ENCODE measurements at places on chromosomes 6 and 20.

GRCh38 chr6:129500958-129501739, 208.8 kb downstream of the ARHGAP18 start:
- DNase-seq, result peak; percentile 62

DNA sequence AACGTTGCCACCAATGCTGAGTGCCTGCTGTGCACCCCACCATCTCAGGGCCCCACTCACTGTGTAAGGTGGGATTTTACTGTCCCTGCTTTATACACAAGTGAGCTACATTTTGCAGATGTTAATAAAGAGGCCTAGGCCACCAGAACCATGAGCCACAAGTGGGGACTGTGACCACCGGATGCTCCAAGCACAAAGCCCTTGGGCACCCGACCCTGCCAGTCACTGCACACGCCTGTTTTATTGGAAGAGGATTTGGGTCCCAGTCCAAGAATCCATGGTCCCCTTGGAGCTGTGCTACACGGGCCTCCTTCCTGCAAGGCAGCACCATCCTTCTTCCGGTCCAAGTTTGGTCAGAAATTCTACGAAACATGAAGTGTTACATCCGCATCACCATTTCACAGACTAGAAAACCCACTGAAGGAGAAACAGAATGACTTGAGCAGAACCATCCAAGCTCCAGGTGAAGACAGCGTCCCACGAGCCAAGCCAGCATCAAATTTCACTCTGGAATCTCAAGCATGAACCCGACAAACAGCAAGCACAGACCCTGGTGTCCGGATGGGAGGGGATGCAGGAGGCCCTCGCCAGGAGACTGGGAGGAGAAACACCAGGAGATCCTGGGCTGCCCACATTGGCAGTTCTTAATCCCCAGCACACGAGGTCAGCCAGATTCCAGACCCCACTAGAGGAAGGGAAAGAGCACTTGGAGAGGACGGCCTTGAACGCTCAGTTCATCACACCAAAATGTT, 226.9 kb downstream of the DLL1 start:
- no peak for DNase-seq

- no peak for DNase-seq
Measured at GRCh38 chr6:44219053-44219814, 2.5 kb downstream of the MYMX start.

DNA sequence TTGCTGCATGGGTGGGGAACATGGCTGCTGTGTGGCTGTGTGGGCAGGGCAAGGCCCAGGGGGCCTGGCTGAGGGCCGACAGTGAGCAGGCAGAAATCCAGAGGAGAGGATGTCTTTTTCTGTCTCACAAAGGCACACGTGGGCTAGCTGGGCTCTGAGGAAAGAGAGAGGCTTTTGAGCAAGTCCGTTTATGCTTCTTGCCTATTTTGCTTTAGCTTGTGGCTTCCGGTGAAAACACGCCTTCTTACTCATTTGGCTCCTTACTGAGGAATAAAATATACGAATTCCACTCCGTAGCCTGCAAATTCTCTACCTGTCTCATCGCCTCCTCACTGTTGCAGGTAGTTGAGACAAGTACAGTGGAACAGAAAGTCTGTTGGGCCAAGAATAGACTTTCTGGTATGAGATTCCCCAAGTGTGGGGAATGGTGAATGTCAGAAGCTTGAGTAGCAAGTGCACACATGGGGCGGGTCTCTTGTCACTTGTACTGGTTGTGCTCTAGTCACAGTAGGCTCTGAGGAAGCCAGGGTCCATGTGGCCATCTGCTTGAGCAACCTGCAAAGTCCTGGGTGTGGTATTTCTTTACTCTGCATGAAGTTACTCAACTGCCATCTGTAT, 28.4 kb downstream of the WRNIP1 start:
- DNase-seq, result peak; percentile 43

- DNase-seq, result no peak
Measured at GRCh38 chr6:159908979-159909378, 18.2 kb downstream of the MAS1 start.

- no peak for DNase-seq
Measured at GRCh38 chr20:43490038-43490437, 17.5 kb upstream of the L3MBTL1 start.

- no peak for DNase-seq
Measured at GRCh38 chr6:79515436-79515835, 21.8 kb downstream of the LCA5 start.

- no peak for DNase-seq
Measured at GRCh38 chr6:166989427-166990032, 9.7 kb upstream of the CEP43 start.

DNA sequence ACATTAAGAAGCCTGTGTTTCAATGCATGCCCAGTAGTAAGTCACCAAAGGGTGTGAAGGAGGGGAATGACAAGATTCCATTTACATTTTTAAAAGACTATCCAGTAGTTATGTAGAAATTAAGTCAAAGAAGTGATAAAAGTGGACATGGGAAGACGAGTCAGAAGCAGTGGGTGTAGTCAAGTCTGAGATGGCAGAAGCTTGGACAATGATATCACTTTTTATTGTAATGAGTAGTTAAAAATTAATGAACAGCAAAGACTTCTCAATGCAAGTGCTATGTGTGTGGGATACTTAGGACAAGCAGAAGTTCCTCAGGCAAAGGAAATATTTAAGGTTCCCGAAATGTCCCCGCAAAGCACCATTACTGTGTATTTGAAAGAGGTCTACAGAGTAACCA, 156.0 kb downstream of the DST start:
- DNase-seq, result no peak

DNA sequence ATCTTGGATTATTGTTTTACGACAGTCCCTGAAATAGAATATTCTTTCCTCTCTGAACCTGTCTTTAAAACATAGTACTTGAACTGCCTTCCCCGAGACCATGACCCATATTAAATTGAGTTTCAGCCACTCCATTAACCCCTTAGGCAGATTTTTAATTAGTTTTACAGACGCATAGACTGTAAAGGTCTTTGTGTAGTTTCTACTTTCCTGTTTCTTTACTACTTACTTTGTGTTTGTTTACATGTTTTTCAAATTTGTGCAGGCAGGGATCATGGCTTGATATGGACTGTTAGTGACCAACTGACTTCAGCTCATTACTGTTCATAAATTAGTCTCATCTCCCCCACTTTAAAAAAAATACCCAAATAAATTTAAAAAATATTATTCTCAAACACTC, 53.8 kb downstream of the FYN start:
- DNase-seq, result no peak

DNA sequence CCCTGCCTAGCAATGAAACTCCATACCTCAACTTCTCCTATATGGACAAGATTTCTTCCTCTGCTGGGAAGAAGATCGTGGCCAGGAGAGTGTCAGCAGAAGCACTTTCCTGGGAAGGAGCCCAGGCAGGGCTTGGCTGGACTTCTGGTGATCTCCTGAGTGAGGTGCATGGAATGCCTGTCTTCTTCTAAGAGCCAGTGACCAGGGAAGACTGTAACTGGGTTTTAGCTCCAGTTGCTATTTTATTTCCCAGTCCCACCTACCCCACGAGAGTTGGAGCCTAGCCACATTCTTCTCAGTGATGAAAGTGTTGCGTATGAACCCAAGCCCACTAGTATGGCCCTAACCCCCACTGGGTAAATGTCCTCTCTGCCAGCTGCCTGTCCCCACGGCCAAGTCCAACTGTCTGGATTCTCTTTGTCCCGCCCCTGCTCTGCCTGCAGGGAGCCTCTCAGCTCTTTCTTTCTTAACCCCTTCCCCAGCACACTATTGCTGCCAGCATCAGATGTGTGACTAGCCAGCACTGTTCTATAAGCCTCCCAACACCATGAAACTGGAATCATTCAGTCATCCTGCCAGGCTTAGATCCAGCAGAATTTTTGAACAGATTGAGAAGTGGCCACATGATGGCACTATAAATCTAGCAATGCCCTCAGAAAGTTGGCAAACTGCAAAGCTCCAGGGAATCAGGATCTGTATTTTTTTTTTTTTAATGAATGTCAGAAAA, 69.8 kb upstream of the FAM184A start:
- DNase-seq, result peak; percentile 93

DNA sequence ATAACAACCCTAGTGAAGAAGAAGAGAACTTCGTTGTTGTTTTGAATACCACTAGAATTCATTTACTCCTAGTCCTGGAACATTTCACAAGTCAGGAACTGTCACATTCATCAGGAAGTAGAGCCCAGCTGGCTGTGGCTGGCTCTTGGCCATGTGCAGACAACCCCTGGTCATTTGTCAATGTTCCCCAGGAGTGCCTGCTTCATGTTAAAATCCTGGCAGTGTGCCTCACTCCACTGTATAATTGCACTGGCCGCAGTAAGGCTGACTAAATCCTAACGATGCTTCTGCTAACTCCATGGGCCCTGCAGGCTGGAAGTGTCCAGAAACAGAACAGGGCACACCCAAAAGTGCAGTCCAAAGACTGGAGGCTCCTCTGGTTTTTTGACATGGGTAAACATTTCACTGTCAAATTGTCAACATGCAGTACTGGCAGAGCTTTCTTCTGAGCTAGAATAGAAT, 41.5 kb upstream of the ADGRF1 start:
- peak; percentile 91 for DNase-seq

DNA sequence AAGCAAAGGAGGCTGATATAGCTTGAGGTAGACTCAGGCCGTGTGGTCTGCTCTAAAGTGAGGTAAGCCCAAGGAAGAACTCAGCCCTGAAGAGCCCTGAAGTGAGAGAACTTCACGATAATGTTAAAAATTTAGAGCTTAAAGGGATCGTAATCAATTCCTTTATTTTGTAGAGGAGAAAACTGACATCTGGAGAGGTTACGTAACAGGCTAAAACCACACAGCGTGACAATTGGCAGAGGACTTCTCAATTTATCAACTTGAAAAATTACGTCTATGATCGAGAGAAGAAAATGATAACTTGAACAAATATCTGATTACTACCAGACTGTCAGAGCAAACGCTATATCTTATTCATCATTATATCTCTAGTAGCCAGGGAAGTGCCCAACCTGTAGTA, 121.8 kb upstream of the FOXO3 start:
- no peak for DNase-seq

GRCh38 chr6:13452346-13453117, 34.9 kb downstream of the GFOD1 start:
- no peak for DNase-seq

DNA sequence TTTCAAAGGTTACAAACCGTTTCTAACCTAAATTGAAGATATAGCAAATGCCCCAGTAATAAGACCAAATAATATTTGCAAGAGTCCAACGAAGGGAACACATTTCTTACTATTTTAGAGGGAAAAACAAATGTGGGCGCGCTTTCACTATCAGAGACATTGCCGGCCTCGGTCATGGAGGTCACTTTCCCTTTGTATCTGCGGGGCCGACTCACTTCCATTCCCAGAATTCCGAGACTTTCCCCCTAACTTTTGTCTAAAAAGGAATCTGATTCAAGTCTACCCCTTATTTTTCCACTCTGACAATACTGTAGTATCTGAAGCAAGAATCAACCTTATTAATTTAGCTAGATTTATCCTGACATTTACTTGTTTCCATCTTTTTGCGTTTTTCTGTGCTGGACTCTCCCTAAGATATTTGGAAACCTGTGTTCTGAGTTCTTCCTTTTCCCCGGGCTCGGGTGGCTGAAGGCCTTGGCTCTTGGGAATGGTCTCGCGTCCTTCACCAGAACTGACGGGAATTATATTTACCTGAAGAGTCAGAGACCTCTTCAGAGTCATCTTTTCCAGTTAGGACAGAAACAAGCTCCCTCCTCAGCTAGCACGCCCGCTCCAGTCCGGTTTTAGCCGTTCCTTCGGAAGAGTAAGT, 71.8 kb upstream of the ZNF184 start:
- no peak for DNase-seq

GRCh38 chr20:56422076-56422823, 10.2 kb downstream of the CASS4 start:
- DNase-seq, result peak; percentile 21

DNA sequence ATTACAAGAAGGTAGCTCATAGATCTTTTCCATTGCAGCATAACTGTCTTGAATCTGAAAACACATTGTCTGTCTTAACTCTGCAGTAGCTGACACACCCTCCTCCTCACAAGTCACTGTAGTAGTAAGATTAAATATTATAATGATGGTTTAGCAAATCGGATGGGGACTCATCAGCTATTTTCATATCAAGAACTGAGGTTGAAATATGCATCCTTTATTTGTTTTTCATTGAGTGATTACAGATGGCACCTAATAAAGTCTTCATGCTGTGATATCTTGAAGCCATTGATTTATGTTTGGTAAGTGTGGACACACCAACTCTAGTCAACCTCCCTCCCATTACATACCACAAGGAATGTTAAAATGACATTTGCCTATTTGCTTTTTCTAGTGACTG, 267.4 kb upstream of the TAB2 start:
- DNase-seq, result no peak

DNA sequence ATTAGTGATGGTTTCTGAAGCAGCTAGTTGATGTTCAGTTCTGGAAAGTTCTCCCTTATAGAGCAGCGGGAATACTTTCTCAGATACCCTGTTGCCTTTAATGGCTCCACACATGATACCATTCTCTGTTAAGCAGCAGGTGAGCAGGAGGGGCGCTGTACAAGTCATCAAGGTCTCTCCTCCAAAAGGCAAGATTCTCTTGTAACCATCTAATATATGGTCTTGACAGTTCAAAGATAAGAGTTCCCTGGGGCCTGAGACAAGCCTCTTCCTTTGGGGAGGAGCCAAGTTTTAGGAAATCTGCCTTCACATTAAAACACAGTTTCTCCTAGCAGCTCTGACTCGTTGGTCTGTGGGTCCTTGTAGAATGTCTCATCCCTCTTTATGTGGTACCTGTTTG, 258.2 kb downstream of the QKI start:
- no peak for DNase-seq

- no peak for DNase-seq
Measured at GRCh38 chr6:20575125-20575524, 40.9 kb downstream of the CDKAL1 start.

DNA sequence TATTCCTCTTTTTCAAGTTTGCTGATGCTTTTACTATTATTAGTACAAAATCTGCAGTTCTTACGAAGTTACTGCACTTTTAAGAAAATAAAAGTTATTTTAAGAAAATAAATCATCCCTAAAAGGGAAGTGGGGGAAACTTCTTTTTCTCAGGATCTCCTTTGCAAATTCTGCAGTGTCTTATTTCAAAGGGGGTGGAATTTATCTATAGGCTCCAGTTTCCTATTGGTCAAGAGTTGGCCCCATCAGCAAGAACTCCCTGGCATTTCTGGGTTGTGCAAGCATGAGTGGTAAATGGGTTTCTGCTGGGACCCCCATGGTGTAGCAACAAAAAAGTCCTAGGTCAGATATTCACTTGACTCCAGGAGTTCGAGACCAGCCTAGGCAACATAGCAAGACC, 136.3 kb upstream of the PRDM1 start:
- no peak for DNase-seq

DNA sequence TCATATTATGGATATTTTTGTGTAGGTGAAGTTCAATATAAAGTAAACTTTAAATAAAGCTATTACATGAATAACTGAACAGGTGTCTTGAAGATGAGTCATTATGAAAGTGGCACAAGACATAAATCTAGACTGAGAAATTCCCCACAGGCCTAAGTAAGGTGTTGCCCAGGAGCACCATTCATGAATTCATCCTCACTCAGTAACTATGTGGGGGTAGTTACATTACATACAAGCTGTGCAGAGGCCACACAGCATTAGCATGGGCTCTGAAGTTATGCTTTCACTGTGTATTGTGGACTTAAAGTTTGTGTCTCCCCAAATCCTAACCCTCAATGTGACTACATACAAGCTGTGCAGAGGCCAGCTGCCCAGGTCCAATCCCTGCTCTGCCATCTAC, 65.9 kb downstream of the BCAS1 start:
- no peak for DNase-seq

All from spinal cord (tissue), 10 donors.